ENCODE measurements at places on chromosomes 6 and 20.

DNA sequence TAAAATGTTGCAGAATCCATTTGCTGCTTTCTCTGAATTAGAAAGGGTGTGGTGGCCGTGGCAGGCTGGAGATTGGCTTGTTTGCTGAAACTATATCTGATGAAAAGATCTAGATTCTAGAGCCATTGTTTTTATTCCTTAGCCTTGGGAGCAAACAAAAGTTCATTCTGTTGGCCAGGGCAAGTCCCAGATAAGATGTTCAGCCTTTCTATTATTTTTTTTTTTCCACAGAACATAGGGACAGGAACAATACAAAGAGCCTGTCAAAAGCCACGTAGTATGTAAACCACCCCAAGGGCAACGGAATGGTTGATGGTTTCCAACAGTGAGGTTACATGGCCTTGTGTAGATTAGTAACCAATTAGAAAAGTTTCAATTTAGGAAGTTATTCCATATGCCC, 119.9 kb upstream of the SLC22A16 start:
- DNase-seq = no peak

- no peak for DNase-seq
These were observed 177.4 kb upstream of the SGK1 start for GRCh38 chr6:134495203-134495889.

- DNase-seq = no peak
These were observed 92.6 kb downstream of the RNGTT start for GRCh38 chr6:88870717-88871330.

DNA sequence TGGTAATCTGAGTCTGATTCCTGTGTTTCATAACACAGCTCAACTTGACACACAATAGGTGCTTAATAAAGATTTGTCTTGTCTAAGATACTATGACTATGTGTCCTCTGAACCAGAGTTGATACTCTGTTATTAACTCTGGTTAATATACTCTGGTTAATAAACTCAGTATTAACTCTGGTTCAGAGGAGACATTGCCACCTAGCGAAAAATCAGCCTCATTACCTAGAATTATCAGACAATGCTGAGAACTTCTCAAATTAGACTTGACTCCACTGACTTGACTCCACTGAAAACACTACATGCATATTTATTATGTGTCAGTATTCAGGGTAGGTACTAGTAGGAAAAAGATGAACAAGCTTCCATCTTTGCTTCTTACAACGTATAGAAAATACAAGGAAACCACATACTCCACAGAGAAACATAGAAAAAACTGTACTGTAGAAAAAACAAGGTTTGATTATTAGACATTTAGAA, 73.9 kb downstream of the AHI1 start:
- DNase-seq = no peak

DNA sequence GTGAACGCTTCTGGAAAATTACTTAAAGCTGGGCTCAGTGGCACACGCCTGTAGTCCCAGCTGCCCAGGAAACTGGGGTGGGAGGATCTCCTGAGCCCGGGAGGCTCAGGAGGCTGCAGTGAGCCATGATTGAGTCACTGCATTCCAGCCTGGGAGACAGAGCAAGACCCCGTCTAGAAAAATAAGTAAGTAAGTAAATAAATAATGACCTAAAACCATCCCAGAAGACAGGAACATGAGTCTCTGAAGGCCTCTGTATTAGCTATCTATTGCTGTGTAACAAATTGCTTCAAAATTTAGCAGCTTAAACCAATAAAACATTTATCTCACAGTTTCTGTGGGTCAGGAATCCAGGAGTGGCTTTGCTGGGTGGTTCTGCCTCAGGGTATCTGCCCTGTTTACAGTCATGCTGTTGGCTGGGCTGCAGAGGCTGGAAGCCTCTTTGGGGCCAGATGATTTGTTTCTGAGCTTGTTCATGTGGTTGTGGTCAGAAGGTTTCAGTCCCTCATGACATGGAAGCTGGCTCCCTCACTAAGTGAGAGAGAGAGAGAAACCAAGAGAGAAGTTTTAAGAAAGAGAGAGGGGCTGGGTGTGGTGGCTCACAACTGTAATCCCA, 48.4 kb upstream of the NCOA3 start:
- DNase-seq = no peak

DNA sequence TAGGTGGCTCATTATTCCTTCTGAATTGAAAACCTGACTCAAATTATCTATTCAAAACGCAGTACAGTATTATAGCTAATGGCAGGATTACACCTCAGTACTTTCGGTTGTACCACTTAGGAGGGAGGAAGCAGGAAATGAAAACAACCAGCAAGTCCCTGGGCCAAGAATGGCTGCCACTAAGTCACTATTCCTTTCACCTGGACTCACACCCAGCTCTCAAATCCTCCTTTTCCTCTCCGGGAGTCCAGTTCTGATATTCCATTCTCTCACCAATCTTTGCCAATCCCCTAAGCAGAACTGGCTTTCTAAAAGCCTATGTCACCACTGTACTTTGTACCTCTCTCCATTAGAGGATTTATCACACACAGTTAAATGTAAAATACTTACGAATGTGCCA, 20.6 kb downstream of the TMEM242 start:
- no peak for DNase-seq

DNA sequence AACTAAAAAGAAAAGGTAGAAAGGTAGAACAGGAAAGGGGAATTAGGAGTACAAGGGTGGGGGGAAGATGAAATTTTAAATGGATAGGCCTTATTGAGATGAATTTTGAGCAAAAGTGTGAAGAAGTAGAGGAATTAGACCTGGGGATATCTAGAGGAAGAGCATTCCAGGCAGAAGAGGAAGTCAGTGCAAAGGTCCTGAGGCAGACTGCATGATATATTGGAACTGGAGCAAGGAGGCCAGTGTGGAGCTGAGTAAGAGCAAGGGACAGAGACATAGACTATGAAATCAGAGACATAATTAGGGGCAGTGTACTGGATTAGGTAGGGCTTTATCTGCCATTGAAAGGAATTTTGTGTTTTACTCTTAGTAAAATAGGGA, 40.4 kb downstream of the MAPK14 start:
- DNase-seq = no peak

DNA sequence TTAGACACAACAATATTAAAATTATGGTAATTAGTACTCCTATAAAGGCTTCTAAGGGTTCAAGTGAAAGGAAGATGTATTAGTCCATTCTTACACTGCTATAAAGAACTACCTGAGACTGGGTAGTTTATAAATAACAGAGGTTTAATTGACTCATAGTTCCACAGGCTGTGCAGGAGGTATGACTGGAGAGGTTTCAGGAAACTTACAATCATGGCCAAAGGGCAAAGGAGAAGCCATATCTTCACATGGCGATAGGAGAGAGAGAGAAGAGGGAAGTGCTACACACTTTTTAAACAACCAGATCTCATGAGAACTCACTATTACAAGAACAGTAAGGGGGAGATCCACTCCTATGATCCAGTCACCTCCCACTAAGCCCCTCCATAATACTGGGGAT, 52.9 kb downstream of the TINAG start:
- no peak for DNase-seq

DNA sequence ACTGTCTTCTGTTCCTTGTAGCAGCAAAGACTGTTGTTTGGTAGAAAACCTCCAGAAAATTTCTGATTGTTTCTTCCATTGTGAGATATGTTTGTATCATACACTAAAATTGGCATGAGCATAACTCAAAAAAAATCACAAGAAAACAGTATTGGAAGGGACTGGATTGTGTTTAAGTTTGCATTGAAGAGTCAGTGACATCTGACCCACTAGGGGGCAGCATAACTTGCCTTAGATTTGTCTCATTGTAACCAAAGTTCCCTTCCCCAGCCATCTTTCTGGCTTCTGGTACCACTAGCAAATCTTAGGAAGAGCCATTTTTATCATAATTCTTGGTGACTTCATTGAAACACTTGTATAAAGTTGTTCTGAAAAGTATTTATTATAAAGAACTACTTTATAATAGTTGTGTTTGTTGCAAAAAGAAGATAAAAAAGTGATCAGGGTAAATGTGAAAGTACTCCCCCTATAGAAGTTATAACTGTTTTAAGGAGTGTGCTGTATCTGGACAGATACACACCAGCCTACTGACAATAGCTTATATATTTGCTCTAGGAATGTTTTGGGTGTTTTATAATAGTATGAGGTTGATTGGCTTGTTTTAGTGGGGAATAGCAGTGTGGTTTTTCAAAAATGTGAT, 7.7 kb downstream of the CSTF1 start:
- no peak for DNase-seq

GRCh38 chr6:52675372-52675771, 4.5 kb downstream of the TMEM14A start:
- no peak for DNase-seq

DNA sequence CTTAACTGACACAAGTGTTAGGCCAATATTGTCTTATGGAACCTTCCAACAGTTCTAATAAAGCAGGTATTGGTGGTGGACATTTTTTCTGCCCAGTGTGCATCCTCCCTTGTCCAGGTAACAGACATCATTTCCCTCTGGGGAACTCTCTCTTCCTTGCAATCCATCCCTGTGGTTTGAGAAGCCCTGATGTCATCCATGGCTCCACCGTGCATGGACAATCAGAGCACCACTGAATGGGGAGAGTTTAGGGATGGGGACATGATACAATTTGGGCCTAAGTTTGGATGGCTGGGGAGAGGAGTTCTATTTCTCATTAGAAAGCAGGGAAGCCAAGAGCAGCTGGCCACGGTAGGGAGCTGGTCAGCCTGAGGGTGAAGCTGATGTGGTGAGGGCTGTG, 60.2 kb upstream of the ZFP64 start:
- no peak for DNase-seq

GRCh38 chr20:15799871-15800270, 773.4 kb downstream of the KIF16B start:
- DNase-seq = no peak

DNA sequence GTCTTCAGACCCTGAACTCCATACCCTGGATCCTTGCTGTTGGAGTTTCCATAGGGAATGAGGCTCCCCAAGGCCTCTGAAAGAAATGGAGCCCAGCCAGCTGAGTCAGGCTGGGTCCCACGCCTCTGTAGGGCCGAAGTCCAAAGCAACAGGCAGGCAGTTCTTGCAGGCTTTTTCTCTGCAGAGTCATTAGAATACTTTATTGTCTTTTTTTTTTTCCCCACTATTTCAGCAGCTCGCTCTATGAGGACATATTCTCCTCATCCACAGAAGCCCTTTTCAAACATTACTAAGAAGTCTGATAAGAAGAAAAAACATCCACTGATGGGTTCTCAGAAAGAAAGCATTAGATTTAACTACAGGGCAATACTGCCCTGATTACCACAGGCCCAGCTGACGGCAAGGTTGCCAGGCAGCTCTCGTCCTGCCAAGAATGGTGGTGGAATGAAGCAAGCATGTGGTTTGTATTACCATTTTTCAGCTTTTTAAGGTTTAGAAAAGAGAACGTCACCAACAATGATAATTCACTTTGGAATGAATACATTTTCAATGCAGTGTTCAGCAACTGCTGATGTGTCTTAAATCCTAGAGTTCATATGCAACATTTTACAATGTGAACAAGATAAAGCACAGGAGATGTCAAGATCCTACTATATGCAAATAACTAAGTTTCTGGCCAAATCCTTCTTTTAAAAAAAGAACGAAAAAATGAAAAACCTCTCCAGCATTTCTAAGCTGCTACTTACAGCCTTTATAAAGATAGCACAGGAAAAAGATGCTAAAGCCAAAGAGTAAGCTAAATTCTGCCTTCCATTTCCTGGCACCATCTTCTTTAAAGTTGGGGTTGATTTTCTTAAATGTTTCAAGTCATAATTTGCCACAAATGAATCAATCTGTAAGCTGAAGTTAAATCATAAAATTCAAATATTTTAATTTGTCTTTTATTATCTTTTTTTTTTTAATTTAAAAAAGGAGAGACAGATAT, 223.6 kb upstream of the CITED2 start:
- DNase-seq = no peak

DNA sequence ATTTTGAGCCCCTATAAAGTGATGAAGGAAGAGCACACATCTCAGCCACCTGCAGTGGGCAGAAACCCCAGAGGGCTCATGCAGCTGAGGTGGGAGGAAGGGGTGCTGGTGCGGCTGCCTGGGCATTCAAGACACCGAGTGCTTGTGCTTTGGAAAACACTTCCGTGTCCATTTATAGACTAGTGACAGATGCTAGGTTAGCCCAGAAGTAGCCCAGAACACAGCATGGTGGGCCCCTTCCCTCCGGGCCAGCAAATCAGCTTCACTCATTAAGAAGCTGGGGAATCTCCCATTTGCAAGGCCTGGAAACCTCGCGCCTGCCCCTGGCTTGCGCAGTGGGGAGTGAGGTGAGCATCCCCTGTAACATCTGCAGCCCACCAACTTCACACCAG, 12.9 kb downstream of the BEND3 start:
- DNase-seq = no peak

DNA sequence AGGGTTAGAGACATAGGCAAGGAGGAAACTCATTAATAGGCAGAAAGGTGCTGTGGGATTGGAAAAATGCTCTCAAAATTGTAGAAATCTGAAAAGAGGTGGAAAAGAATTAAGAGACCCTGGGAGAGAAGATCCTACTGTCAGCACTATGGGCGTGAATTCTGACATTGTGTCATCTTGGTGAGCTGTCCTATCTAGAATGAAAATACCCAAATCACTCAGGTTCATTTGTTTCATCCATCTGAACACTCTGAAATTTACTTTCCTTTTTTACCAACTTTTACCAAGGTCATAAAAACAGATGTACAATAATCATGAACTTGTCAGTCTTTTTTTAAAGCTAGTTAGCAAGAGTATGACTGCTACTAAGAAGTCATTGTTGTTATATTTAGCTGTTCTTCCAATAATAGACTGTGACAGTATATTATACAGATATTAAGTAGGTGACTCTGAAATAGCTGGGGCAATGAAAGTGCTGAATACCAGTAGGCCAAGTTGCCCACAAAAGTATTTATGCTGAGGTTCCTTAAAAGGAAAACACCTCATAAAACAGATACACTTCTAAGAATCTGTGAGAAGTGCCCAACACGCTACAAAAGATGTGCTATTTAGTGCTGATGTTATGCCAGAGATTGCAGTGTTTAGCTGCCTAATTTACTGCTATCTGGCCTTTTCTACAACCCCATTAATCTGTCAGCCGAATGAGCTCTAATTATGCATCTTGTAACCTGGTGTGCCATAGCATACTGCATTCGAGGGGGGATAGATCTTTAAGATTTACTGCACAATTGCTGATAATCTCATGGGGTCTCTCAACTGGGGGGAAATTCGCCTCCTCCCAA, 217.5 kb upstream of the SUPT3H start:
- no peak for DNase-seq

DNA sequence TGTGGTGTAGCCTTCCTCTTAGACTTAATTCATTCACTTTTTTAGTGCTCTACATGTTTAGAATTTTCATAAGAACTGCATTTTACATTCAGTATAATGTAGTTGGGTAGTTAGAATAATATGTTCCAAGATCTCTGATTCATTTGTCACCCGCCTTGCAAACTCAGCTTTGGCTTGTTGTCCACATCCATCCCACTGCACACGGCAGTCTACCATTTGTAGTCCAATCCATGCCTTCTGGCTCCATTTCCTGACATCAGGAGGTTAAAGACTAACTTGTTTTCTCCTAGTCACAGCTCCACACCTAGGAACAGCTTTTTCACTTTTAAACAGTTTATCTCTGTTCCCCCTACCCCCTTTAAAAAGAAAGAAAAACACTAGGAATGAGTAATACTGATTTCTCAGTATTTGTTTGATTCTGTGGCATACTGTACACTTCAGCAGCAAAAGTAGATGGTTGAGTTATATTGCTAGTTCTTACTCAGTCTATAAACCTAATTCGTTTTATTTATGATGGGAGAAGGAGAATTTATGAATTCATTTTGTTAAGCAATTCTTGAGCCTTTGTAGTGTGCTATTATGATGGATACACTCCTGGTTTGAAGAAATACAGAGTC, 180.9 kb downstream of the ARID1B start:
- no peak for DNase-seq

- DNase-seq = no peak
These were observed 413.1 kb downstream of the PLCB1 start for GRCh38 chr20:8545212-8545611.

- no peak for DNase-seq
These were observed 274.1 kb upstream of the MAP3K7 start for GRCh38 chr6:90860822-90861601.
